ENCODE measurements at places on chromosomes 2 and 18.

GRCh38 chr2:120628248-120628647 is 107.4 kb upstream of the GLI2 start:
- no peak for DNase-seq

DNA sequence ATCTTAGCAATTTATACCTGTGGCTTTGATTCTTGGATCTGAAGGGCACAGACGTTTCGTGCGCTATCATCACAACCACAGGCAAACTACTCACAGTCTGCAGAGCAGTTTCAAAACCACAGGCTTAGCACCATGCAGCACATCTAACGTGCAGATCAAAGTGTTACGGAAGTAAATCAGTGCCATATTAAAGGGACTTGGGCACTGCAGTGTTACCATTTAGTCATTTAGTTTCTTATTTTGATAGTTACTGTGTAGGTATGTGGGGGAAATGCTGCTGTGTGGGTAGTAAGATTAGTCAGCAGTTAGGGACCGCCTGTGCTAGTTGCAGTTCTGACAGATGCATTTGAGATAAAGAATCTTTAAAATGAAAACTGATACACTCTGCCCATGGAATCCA is 384.0 kb downstream of the NBAS start:
- no peak for DNase-seq

DNA sequence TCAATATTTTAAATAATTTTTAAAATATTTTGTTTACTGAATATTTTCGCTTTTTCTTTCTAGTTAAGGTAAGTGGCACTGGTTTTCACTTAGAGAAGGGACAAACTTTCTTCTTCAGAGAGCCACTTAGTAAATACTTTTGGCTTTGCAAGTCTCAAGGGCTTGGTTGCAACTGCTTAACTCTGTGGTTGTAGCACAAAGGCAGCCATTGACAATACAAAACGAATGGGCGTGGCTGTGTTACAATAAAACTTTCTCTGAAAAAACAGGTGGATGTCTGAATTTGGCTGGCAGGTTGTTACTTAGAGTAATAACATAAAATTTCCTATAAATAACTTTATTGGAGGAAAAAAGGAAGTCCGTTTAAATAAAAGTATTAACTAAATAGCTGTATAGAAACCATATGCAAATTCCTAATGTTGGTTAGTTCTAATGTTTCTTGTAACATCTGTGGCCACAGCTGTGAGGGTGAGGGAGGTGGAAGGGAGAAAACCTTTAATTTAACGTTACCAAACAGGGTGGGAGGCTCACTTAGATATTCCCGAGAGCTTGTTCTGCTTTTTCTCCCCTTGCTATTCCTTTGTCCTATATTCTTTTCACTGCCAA is 62.4 kb upstream of the TNP1 start:
- peak; percentile 50 for DNase-seq

GRCh38 chr2:240259201-240259923 is 118.9 kb upstream of the OTOS start:
- no peak for DNase-seq

DNA sequence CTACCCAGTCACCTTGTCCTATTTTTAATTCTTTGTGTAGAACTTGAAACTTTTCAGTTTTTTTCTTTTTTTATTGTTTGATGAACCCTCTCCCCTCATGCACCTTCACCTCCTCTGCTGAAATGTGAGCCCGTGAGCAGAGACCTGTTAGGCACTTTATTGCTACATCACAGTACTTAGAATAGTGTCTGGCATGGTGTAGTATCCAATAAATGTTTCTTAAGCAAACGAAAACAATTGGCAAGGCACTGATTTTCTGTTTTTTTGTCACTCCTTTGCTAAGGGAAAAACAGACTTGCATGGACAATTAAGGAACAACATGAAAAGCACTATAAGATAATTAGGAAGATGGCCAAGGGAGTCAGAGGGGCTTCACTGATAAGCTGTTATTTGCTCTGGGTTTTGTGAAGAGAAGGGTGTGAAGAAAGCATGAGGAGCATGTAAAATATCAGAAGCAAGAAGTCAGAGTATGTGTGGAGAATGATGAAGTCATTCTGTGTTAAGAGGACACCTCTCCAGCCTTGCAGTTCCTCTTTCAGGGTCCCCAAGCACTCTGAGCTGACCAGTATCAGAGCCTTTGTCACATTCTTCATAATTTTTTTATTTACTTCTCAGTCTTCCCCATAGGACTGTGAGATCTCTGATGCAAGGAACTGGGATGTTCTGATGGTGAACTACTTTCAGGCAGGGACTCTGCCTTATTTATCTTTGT is 99.7 kb upstream of the CAVIN2 start:
- DNase-seq, result no peak

DNA sequence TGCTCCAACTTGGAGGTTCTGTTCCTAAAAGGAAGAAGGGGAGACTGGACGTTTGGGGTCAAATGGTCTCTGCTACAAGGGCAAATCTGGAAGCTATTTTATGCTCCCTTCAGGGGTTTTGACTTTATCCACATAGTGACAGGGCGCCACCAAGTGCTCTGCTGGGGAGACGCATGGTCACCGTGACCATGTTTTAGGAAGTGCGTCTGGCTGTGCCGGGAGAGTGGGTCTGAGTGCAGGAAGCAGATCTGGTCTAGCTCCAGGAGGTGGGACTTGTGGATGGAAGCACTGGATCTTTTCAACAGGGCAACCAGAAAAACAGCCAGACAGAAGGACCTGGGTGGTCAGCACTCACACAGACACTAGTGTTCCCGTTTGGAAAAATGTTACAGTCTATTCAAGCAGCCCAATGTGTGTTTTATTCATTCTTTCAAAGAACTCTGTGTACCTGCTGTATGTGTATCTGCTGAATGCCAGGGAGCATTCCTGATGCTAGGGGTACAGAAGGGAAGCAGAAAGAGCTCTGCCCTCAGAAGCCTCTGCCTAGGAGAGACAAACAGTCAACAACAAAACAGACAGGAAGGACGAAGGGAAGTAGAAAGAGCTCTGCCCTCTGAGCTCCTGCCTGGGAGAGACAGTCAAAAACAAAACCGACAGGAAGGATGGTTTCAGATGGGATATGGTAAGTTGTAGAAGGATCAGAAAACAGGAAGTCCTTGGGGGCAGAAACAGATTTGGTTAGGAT is 14.3 kb downstream of the IMPA2 start:
- DNase-seq, result peak; percentile 77

GRCh38 chr2:124983595-124983994 is 958.5 kb downstream of the CNTNAP5 start:
- no peak for DNase-seq

GRCh38 chr18:22734791-22735627 is 198.1 kb upstream of the RBBP8 start:
- DNase-seq, result no peak

GRCh38 chr18:24546307-24546706 is 85.9 kb downstream of the HRH4 start:
- DNase-seq, result no peak

DNA sequence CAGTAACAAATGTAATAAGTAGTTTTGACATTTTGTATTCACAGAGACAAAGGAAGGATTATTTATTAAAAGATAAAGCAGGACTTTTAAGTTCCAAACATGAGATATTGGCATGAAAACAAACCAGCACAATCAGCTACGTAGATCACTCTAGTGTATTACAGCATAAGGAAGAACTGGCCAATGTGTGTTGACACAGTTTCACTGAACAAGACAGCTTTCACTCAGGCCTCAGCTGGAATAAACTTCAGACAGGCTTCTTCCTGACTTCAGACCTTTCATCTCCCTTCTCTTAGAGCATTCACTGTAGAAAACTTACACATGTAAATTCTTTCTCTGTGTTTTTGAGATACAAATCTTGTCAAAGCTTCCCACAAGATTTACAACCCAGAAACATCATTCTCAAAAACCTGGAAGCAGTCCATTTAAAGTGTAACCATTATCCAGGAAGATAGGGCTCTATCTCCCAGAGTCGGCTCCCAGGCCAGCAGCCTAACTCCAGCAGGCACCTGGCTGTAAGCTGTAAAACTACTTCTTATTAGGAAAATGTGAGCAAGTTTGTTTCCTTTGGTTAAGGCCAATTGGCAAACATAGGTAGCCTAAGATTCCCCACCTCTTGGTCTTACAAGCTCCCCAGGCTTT is 768.3 kb upstream of the CDH7 start:
- DNase-seq, result no peak

DNA sequence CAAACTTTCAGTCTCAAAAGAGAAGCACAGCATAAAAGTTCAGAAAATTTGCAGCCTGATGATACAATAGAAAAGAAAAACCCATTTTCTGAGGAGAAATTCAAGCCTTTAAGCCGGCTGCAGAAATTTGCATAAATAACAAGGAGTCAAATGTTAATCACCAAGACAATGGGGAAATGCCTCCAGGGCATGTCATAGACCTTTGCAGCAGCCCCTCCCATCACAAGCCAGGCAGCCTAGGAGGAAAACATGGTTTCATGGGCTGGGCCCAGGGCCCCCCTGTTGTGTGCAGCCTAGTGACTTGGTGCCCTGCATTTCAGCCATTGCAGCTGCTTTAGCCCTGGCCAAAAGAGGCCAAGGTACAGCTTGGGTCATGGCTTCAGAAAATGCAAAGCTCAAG is 54.1 kb upstream of the CAVIN2 start:
- DNase-seq, result no peak

DNA sequence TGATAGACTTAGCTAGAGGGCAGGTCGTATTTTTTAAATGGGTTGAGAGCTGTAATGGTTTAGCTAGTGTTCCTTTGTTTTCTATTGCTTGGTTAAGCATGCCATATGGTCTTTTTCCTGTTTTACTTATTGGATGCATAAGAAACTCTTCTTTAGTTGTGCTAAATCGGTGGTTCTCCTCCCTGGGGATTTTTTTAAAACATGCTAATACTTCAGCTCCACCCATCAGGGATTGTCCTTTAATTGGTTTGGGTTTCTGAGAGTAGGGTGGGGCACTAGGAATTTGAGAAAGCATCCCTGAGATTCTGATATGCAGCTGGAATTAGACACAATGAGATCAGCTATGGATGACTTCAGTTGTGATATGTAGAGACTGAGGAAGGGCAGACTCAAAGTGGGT is 497.2 kb downstream of the THSD7B start:
- DNase-seq, result no peak

DNA sequence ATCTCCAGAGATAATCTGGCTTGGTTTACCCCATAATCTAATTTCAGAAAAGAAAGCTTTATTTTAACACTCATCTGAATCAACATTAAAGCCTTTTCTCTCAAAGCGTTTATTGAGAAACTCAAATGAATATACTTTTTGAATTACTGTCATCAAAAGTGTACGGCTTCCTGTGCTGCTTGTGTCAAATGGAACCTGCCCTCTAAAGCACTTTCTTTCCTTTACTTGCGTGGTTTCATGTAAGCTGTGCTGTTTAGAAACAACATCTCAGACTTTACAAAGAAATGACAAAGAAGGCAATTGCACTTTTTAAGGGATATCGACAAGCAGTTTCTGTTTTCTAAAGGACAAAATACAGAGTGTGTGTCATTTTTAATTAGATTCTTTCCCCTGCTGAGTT is 35.1 kb downstream of the CYBRD1 start:
- DNase-seq, result no peak

Data from SK-MEL-5 (cell line).